ENCODE measurements at places on chromosomes 4 and X.
A peak's percentile ranks its signal among the peaks of the same experiment; 100 is the strongest.

- DNase-seq: no peak
Observed at GRCh38 chr4:183163135-183163534, 64.1 kb downstream of the WWC2 start.

- no peak for DNase-seq
Observed at GRCh38 chr4:139523076-139523475, 32.9 kb downstream of the SETD7 start.

DNA sequence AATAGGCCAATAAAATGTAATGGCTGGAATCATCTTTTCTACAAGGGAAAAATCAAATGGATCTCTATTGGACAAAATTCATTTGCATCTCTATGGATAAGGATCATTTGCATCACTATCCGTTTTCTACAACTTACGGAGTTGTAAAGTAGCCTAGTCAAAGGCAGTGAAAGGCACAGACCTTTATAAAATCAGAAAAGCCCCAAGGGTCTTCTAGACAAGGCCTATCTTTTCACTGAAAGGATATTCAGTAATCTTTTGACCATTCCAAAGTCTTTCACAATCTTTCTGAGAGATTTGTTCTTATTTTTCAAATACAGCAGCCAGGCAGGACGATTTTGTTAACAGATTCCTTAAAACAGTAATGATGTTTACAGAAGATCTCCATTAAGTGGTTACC, 119.5 kb upstream of the JADE1 start:
- no peak for DNase-seq

GRCh38 chr4:147479786-147480185, 1.1 kb upstream of the EDNRA start:
- DNase-seq: peak; percentile 89

DNA sequence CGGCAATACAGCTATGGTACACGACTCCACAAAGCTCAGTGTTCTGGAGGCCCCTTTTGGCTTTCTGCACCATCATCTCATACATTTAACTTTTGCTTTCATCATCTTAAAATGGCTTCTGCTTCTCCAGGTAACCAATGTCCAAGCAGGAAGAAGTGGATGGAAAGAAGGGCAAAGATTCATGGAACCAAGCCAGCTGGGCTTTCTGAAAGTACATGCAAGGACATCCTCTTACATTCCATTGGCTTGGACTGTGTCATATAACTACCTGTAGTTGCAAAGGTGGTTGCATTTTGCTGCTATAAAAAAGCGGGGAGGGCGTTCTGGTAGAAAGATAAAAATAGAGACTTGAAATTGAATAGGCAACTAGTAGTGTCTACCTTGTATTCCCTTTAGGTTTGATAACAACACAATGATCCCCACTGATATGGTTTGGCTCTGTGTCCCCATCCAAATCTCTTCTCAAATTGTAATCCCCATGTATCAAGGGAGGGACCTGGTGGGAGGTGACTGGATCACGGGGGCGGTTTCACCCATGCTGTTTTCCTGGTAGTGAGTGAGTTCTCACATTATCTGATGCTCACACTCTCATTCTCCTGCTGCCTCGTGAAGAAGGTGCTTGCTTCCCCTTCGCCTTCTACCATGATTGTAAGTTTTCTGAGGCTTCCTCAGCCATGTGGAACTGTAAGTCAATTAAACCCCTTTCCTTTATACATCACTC, 6.7 kb upstream of the FHIP1A start:
- no peak for DNase-seq

- DNase-seq: no peak
Observed at GRCh38 chr4:91111556-91111955, 984.4 kb downstream of the CCSER1 start.

DNA sequence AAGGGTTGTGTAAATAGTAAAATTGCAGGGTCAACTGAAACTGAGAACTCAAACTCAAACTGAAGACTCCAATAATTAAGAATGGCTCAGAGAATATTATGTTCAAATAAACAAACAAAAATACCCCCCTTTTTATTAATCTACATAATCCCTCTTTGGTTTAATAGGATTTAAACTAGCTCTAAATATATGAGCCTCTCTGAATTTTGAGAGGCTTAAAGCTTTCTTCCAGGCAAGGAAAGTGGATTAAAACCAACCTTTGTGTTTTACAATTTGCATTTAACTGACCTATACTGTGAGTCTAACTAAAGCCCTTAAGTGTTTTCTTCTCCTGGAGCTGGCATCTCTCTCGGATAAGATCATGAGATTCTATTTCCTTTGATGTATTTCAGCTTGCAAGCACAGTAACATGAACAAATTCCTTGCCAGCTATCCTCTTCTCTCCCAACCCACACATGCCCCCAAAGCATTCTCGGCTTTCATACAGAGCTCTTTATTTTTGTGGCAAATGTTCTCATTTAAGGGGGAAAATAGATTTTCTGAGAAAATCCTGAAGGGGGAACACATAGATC, 1310.8 kb upstream of the AGA start:
- DNase-seq: no peak

- peak; percentile 56 for DNase-seq
Observed at GRCh38 chr4:7101692-7102515, 34.0 kb upstream of the GRPEL1 start.

DNA sequence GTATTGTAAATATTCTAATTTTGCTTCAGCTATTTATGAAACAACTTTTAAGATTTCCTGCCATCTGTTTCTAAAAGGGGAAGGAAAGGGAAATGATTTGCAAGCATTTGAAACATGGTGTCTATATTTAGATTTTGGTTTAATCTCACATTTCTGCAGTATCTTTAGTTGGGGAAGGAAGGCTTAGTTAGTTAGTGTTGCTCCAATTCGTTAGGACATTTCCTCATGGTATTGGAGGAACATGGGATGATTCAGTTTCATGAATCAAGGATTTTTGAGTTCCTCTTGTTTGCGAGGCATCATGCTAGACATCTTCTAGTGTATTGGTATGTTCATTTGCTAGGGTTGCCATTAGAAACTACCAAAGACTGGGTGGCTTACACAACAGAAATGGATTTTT, 20.5 kb upstream of the TMEM192 start:
- DNase-seq: no peak

DNA sequence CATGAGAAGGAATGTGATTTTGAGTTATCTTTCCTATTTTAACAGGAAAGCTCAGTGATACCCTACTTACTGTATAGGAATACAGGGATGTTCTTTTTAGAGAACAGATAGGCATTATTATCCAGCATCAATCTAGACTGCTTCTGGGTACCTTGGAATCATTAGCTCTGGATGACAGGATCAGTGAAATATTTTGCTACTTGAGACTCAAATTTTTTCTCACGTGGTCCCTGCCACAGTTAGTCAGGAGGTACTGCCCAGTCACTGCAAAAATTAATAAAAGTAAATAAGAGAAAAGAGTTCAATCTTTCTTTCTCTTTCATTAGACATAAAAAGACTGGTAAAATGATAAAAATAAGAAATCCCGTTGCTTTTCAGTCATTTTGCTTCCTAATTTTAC, 5.5 kb downstream of the ZNF827 start:
- DNase-seq: peak; percentile 15

DNA sequence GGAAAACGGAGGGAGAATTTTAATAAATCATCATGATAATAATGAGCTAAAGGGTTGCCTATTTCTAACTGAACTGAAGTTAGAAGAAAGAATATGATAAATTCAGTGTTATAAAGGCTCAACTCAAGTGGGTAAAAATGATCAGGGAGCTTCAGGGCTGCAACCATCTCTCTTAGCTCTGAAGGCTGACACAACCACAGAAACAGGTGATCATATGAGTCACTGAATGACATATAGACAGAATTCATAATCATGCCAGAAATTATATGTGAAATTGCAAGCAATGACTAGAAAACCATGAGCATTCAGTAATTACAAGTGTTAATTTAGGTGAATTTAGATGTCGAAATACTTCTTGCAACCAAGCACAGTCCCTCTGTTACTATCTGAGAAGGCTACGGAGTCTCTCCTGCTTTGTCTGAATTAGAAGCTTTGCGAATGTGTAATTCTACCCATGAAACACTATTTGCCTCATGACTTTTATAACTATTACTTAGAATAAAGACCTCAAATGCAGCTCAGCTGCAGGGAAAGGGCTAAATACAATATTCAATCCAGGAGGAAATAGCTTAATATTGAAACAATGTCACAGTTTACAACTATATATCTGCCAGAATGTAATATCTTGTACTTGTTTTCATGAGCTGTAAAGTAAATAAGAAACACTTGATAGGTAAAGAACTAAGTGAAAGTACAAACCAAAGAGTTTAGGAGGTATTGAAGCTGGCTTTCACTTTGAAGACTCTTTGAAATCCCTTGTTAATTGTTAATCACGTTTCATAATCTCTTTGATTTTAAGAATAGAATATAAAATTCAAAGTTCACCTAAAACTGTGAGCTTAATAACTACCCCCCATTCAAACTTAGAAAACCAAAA, 1972.6 kb downstream of the ARAP2 start:
- DNase-seq: no peak

- DNase-seq: no peak
Observed at GRCh38 chr4:144954230-144954629, 143.8 kb downstream of the ANAPC10 start.

DNA sequence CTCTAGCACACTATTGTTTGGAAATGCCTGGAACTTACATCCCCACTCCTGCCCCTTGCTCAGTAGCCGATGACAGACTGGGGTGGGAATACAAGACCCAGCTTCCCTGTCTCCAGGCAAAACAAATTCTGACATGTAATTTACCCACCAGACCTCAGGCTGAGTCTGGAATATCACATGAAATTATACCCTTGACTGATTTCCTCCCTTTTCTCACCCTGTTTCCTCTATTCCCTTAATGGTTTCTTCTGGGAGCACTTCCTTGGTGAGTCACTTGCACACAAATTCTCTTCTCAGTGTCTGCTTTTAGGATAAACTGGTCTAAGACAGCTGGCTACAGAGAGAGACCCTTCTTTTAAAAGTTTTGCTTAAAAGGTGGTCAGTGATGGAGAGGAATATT, 65.8 kb upstream of the DIPK2B start:
- no peak for DNase-seq

DNA sequence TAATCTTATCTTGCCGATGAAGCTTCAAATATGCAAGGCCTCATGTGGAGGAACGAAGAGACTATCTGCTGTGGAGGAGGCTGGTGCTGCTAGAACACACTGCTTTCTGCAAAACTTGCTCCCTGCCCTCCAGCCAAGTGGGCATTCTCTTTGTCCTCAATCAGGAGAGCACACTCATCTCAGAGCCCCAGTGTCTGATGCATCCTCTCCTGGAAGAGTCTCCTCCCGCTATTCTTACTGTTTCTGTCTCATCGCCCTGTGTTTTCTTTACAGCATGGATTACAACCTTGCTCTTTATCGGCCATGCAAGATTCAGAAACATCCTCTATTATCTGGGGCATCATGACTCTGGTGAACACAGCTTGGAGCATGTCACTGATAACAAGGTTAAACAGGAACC, 68.2 kb upstream of the MTNR1A start:
- no peak for DNase-seq

GRCh38 chr4:177128306-177128705, 181.4 kb upstream of the NEIL3 start:
- DNase-seq: no peak

GRCh38 chrX:31318866-31319265, 247.0 kb upstream of the FTHL17 start:
- DNase-seq: no peak

DNA sequence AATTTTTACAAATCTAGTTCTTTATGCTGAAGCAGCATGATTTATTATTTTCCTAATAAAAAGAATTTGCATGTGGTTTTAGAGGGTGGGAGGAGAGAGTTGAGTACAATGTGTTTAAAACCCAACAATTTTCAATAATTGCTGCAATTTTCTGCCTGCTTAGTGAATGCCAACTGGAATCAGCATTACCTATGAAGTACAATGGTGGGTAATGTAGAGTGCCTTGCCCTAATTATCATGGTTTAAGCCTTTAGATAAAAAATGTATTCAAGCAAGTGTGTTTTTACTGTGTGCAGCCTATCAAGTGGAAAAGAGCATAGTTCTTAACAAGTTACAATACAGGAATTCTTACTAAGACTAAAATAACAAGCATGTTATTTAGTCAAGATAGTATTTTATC, 77.9 kb upstream of the ANKRD50 start:
- DNase-seq: no peak

GRCh38 chr4:84892950-84893349, 73.5 kb downstream of the WDFY3 start:
- no peak for DNase-seq
